D341Med (cell line): ENCODE measurements at places on chromosomes 12 and 14.

GRCh38 chr14:87049950-87050349 lies 943.0 kb downstream of the GALC start:
- DNase-seq, result peak; percentile 54

DNA sequence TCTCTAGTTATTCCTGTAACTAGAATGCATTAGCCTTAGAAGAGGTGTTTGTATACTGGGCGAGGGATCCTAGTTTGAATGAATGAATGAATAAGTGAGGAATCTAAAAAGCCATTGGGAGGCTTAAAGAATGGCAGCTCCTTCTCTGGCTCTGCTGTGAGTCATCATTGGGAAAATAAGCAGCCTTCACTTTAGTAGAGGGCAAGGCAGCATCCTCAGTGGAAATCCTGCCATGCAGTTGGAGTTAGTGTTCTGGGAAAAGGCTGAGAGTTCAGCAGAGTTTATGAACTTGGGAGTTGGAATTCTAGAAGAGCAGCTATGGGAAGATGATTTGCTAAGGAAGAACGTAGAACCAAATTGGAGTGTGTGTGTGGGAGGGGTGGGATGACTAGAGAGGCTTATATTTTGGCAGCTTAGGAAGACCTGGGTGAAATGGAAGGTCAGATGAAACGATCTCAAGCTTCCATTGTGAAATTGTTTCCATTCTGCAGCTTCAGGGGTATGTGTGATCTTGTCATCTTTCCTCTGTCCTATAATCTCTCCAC lies 120.8 kb downstream of the PTCSC3 start:
- no peak for DNase-seq

DNA sequence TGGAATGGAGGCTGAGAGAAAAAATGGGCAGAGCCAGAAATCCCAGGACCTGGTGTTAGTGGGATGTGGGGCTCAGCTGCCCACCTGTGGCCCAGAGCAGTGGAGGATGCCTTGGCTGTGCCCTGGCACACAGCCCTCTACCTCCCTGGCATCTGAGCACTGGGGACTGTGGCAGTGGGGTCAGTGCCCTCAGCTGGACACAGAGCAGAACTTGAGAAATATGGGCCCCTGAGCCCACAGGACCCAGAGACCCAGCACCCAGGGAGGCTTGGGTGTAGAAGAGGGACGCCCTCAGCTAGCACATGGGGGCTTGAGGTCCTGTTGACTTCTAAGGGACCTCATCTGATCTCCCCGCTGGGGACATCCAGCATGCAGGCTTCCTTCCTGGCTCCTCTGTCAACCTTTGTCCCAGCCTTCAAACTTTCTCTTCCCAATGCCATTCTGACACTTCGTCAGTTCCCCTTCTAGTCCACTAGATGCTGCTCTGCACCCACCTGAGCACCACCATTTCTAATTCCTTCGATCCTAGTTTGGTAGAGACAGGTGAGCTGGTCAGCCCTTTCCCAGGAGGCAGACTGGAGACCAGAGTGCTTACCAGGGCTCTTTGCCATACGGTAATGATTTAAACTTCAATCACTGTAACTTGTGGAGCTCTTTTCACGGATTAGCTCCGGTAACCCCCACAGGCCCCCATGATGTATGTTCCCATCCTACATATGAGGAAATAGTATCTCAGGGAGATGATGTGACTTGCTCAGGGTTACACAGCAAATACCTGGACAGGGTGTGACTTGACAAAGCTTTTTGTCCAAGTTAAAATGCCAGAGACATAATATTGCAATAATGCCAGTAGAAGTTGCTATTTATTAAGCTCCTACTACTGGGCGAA lies 143.7 kb downstream of the ASCL4 start:
- DNase-seq, result peak; percentile 45

GRCh38 chr12:25458047-25458552 lies 95.0 kb downstream of the LMNTD1 start:
- no peak for DNase-seq

DNA sequence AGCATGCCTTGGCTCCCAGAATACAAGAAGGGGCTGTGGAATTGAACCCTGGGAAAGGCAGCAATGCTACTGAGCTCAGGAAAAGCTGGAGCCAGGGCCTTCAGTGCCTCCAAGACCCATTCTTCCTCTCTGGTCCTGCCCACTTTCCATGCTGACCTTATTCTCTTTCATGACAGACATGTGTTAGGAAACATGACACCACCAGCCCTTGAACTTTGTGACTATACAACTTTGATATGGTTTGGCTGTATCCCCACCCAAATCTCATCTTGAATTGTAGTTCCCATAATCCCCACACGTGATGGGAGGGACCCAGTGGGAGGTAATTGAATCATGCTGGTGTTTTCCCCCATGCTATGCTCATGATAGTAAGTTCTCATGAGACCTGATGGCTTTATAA lies 408.2 kb downstream of the DPF3 start:
- DNase-seq, result no peak

- DNase-seq, result no peak
Observed at GRCh38 chr12:6360080-6360571, 15.2 kb downstream of the SCNN1A start.

DNA sequence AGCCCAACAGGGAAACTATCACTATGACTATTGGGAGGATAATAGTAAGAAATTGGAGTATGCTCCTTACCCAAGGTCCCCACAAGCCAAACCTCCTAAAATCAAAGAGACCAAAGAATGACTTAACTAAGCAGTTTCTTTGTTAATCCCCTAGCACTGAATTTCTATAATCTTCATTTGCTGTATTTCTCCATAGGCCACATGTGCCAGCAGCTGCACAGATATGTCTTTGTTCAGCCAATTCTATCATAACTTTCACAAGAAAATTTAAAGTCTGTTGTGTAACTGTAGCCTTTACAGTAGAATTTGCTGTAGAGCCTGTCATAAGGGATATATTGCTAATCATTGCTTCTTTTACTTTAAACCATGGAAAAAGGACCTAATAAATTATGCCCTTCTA lies 104.0 kb downstream of the RIN3 start:
- no peak for DNase-seq
